ENCODE measurements at places on chromosomes 6 and 20.

DNA sequence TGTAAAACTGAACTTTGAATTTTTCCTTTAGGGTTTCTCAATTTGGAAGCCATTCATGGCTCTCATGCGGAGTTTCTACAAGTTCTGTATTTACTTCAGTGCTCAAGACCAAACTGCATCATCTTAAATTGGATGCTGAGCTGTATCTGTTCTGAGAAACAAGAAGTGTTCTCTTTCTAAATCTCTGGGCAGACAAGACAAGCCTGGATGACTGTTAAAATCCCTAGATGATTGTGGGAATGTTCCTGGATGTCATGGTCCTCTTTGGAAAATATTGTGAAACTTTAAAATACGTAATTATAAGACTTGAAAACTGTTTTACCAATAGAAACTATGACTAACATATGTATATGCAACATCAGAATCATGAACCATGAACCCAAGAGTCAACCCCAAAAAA lies 6.2 kb upstream of the GCM1 start:
- DNase-seq, result peak; percentile 71

DNA sequence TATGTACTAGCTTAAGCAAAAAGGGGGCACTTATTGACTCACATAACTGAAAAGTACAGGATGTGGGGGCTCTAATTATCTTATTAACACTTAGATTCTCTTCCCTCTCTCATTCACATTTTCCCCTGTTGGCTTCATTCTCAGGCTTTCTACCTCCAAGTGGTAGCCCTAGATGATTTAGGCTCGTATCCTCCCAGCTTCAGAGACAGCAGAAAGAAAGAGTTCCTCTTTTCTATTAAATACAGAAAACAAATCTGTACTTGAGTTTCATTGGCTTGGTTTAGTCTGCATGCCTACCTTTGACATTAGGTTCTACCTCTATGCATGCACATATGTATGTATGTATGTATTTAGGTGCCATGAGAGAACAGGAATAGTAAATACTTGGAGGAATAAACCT lies 15.5 kb upstream of the E2F3 start:
- DNase-seq, result no peak

GRCh38 chr6:161788531-161788930 lies 514.7 kb upstream of the AGPAT4 start:
- no peak for DNase-seq

DNA sequence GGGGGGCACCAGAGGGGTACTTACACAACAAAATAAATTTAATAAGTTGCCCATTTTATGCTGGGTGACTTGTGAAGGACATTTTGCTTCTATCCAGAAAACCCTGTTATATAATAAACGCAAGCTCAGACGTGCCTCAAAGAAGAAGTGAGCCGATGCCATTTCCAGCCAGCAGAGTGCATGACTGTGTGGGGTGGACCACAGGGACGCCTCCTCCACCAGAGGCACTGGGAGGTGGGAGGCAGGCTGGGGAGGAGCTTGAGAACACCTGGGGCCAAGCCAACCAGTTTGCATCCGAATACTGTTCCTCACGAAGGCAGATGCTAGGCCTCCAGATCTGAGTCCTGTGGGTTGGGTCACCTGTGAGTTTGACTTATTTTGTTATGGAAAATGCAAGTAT lies 363.8 kb downstream of the RNGTT start:
- no peak for DNase-seq

GRCh38 chr6:168393126-168393870 lies 47.7 kb upstream of the SMOC2 start:
- no peak for DNase-seq

GRCh38 chr6:131258816-131259476 lies 123.7 kb downstream of the AKAP7 start:
- no peak for DNase-seq

DNA sequence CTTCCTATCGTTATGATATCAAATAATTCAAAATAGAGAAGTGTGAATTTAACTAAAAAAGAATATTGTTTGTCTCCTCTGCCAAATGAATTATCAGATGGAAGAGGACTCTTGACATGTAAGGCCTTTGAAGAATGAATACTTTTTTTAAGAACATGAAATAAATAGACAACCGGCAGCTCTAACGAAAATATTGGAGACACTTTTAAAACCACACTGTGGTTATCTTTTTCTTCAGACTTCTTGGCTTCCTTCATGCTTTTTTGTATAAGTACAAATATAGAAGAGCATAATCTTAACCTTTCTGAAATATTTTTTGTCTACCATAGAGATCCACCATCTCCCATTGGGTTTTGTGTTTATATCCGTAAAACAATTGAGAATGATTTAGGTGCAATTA lies 115.2 kb upstream of the SCGN start:
- DNase-seq, result no peak

DNA sequence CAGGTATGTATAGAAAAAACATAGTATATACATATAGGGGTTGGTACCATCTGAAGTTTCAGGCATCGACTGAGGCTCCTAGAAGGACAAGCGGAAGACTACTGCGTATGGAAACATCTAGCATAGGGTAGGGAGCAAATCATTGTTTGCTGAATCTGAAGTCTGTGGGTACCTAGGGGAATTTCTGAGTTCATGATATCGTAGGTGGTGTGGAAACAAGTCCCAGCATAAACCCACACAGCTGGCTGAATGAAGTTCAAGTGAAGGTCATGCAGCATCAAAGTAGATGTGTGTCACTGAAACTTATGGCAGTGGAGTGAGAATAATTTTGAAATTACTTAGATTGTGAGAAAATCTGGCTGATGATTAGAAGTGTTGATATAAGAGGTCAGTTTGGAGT lies 39.4 kb downstream of the MAP7 start:
- DNase-seq, result no peak

GRCh38 chr6:7879579-7879978 lies 31.0 kb downstream of the TXNDC5 start:
- no peak for DNase-seq

- peak; percentile 38 for DNase-seq
Observed at GRCh38 chr6:157019733-157020132, 242.6 kb downstream of the ARID1B start.

- no peak for DNase-seq
Observed at GRCh38 chr20:31653561-31653960, 15.8 kb downstream of the COX4I2 start.

DNA sequence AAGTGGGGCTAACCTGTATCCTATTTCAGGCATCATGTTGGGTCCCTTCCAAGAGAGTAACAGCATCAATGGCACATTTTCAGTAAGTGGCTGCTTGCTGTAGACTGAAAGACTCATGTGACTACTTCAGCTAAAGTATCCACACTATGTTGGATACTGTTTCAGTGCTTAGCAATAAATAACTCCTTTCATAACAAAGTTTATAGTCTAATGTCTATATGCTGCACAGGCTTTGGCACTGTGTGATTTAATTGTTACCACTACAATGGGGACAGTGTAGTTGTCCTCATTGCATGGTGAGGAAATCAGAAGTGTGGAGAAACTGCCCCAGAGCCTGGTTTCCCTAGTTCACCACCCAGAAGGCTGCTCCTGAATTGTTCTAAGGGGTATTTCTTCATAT lies 318.0 kb upstream of the PTCHD4 start:
- peak; percentile 12 for DNase-seq

DNA sequence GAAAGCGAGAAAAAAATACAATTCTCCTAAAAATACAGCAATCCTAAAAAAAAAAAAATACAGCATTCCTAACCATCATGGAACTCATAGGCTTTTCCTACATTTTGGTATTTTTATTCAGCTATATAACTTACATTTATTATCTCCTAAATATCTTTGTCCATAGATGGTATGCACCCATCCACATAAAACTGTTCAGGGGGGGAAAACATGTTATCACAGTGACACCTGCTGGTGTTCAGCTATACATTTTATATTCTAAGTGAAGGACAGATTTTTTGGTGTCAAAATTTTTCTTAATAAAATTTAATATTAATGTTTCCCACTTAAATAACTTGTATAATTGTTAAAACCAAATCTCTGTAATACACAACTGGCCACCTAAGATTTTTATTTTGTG lies 58.0 kb downstream of the BLOC1S5 start:
- DNase-seq, result peak; percentile 47

- DNase-seq, result no peak
Observed at GRCh38 chr6:147870506-147871110, 362.1 kb downstream of the SAMD5 start.

GRCh38 chr6:69881322-69882151 lies 15.2 kb downstream of the COL19A1 start:
- no peak for DNase-seq

DNA sequence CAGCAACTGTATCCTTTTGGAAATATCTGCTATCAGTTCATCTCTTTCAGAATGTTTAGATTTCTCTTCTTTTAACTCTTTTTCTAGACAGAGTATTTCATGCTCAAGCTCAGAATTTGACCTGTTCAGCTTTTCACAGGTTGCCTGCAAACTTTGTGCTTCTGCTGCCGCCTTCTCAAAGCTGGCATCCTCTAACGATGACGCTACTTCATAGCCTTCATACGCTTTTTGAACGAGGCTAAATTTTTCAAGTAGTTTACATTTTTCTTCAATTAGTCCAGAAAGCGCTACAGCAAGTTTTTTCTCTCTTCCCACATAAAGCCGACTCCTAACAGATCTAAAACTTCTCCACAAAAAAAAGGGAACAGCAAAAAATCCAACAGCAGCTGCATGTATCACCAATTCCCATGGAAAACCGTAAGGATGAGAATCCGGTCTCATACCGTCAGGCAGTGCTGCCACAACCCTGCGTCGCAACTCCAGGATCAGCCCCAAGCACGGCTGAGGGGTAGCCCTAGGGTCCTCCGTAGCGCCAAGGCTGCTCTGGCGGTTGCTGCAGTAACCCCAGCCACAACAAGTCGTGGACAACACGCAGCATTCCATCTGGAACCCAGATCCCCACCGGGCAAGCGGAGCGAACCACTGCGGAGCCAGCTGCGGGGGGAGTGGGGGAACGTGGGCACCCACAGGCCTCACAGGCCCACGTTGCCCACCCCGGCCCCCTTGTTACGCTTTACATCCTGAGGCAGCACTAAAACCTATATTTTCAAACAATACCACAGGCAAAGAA lies 30.6 kb downstream of the DACT2 start:
- DNase-seq, result no peak

DNA sequence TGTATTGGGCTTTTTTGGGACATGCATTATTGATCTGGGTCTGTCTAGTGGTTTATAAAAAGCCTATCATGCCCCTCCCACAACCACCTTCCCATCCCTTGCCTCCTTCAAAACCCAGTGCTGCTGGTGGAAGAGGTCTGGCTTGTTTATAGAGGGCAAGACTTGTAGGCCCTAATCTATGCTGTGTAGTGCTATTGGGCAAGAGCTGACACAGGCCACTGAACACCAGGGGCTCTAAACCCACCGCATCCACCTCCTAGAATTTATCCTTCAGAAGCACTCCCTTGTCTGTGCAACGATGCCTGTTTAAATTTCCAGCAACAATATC lies 30.9 kb downstream of the SULF2 start:
- DNase-seq, result no peak

- DNase-seq, result peak; percentile 70
Observed at GRCh38 chr20:48831718-48832404, 4.1 kb upstream of the PREX1 start.

- no peak for DNase-seq
Observed at GRCh38 chr6:147528511-147529145, 20.1 kb downstream of the SAMD5 start.

DNA sequence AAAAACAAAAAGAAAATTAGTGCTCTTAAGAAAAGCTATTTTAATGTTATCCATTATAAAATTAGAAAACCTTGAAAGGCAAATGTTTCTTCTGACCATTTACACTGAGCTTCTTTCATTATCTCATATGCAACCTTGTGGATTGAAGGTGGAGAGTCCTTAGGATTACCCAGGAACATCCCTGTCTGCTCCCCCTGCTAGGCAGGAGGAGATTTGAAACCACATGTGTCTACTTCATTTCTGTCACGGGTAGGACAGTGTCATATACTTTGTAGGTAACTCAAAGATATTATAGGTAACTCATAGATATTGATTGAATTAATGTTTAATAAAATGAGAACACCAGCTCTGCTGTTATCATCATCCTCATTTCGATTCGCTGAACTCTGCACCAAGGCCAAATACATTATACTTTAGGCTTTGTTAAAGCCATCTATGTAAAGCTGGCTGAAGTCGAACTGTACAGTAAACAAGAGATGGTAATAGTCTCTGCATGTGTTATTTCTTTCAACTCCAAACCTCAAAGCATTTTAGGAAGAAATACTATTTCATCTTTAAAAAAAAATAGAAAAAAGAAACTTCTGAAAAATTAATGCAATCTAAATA lies 49.5 kb downstream of the HDAC2 start:
- DNase-seq, result no peak

GRCh38 chr6:13354331-13355042 lies 26.1 kb upstream of the TBC1D7 start:
- peak; percentile 51 for DNase-seq

DNA sequence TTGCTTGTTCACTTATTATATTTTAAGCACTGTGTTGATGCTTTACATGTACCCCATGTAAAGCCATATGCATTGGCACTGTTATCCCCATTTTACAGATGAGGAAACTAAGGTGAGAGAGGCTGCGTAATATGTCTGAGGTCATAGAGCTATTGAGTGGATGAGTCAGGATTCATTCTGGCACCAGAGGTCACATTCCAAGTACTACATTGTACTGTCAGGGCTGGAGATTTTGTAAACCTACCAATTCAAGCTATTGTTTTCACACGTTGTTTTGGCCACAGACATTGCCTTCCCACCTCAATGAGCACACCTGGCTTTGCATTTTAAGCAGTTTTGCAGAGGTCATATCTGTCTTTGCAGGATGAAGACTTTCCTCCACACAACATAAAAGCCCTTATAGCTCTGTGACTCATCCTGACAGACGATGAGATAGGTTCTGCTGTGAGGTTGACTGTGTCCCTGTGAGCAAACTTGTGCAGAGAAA lies 33.2 kb downstream of the ANKS1A start:
- peak; percentile 84 for DNase-seq

GRCh38 chr6:12049165-12049564 lies 37.1 kb downstream of the HIVEP1 start:
- DNase-seq, result no peak

DNA sequence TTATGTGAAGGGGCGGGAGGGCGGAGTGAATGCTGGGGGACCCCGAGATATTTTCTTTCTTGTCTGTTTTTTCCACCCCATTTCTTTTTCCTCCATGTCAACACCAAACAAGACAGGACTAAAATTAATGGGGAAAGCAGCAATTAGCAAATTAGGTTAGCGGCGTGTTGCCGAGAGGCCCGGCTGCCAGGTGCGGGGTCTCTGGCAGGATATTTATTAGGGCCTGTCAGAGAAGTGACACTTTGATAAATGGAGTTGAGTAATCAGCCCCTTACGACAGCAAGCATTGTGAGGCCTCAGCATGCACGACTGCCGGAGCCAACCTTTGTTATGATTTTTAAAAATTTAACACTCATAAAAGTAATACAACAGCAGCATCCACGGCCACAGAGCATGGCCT lies 193.8 kb downstream of the DHX35 start:
- DNase-seq, result no peak

Data from fibroblast of mammary gland (primary cell).